ENCODE measurements at places on chromosomes 2 and 18.
A peak's percentile ranks its signal among the peaks of the same experiment; 100 is the strongest.

DNA sequence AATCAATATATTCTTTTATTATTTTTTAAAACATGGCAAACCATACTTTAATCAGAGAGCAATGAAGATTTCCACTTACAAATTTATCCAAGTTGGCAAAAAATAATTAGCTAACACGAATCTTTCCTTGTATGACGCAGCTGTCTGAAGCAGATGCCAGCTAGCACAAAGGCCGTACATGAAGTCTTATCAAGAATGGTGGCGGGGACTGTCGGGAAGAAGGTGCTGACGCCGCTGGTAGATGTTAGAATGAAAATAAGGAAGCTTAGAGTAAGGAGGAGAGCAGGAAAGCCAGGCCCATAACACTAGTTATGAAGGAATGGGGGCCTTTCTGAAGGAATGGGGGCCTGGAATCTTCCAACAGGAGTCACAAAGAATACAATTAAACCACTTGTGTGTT lies 96.7 kb downstream of the ZNF516 start:
- no peak for DNase-seq

- DNase-seq, result peak; percentile 29
These were observed 70.5 kb downstream of the FMNL2 start for GRCh38 chr2:152405206-152406118.

DNA sequence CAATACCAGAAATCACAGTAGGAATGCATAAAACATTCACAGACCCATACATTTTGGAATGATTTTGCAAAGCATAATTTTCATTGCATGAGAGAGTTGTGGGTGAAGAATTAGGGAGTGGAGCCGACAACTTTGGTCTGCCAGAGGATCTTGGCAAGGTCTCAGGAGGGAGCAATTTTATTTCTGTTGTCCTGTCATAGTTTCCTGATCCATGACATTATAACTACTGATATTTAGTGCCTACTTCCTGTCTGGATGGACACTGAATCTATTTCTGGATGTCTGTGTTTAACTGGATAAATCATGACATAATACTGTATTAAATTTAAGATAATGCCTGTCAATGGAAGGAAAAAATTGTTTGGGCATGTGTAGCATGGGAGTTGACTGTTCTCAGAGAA lies 2.4 kb downstream of the ITGA4 start:
- DNase-seq, result no peak

DNA sequence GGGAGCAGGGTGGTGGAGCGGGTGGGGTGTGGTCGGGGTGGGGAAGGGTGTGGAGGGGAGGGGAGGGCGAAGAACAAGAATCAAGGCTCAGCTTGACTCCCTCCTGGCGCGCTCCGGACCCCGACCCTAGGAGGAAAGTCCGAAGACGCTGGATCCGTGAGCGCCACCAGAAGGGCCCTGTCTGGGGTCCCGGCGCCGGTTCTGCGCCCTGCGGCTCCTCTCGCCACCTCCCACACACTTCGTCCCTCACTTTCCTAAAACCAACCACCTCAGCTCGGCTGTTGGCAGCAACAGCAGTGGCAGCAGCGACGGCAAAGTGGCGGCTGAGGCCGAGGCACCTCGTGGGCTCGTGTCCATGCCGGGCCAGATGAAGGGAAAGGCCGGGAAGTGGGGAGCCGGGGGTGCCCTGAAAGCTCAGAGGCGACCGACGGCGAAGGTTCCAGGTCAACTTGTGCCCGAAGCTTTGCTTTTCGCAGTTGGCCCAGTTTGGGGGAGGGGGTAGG lies 2.1 kb downstream of the KLHL14 start:
- peak; percentile 4 for DNase-seq

GRCh38 chr2:595831-596592 lies 81.2 kb downstream of the TMEM18 start:
- no peak for DNase-seq

GRCh38 chr18:11324956-11325882 lies 175.8 kb upstream of the PIEZO2 start:
- DNase-seq, result peak; percentile 65

DNA sequence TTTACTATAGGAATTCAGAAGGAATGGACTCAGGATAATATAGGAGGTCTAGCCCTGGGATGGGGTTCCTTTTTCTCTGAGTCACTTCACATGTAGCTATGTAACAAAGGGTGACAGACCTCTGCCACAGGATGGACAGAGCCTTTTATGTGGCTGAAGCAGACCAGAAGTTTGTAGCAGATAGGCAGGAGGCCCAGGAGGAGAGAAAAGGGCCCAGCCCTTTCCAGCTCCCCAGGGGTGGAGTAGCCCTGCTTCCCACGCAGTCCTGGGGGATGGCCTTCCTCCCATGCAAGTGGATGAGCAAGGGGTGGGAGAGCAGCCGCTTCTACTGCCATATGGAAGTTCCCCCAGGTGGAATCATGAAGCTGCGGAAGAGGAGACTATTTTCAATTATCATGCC lies 40.3 kb downstream of the ARMC9 start:
- DNase-seq, result no peak

- DNase-seq, result no peak
These were observed 193.2 kb downstream of the TPGS2 start for GRCh38 chr18:36635414-36636096.

DNA sequence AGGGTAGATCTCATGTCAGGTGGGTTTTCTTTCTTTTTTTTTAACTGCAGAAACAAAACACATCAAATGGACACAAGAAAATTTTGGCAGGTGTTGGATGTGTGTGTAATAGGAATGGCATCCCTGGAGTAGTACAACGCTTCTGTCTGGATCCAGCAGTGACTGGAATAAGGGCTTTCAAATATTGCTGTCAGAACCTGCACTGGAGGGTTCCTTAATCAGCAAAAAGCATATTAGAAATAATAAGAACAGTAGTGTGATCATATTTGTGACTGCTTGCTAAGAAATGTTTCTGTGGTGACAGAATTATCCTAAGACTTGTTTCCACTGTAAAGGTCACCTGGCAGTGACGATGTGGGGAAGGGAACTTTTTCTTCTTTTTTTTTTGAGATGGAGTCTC lies 30.8 kb downstream of the CREG2 start:
- peak; percentile 79 for DNase-seq

- no peak for DNase-seq
These were observed 4.4 kb upstream of the ASB1 start for GRCh38 chr2:238422285-238422684.

DNA sequence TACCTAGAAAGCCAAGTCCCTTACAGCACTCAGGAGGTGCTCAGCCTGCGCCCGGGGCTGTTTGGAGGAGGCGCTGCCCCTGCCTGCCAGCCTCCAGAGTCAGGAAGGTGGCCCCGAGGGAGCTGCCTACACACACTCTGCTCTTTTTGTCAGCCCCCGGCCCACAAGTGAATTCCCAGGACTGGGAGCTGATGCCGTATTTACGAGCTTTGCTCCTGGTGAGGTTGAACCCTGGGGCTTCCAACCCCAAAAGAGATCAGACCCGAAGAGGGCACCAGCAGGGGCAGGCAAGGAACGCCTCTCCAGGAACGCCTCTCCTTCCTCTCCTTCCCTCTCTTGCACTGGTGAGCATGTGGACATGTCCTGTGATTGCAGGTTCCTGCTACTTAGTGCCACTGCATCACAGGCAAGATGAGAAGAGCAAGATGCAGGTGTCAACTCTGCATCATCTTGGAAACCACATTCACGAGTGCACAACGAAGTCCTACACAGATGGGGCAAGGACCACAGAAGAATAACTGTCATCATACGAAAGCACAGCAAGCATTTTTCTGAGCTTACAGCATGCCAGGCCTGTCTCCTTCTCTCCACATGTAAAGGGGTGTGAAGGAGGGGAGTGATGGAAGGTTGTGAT lies 126.7 kb downstream of the NDUFA10 start:
- DNase-seq, result no peak

DNA sequence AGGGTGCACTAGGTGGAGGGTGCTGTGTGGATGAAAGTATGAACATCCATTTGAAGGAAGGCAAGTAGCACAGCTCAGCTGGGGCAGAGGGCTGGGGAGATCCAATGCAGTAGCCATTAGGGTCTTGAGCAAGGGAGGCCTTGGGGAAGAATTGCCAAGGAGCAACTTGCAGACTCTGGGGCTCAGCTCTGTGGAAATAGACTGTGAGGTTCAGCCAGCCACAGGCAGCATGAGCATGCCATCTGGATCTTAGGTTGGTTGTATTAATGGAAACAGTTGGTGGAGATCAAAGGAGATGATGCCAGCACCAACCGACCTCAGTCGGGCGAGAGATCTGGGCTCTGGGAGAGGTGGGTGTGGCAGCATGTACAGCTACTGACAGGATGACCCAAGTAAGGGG lies 5.6 kb downstream of the ZAP70 start:
- no peak for DNase-seq

- no peak for DNase-seq
These were observed 52.1 kb downstream of the GTF3C3 start for GRCh38 chr2:196747400-196747799.

DNA sequence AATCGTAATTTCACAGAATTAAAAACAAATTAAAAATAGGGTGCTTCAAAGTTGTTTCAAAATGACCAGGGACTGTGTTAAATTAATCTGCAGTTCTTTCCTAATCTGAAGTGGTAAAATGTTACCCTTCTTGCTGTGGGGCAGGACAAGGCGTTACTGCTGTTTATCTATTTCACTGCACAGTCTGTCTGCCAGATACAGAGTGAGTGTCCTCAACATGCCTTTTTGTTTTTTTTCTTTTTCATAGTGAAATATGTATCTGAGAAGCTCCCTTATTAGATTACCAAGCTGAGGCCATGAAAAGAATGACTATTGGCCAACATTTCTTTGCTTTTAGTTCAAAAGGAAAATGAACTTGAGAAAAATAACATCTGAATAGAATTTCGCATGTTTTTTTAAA lies 38.0 kb downstream of the KCTD1 start:
- no peak for DNase-seq

- DNase-seq, result no peak
These were observed 5.7 kb downstream of the OTX1 start for GRCh38 chr2:63056107-63057050.

DNA sequence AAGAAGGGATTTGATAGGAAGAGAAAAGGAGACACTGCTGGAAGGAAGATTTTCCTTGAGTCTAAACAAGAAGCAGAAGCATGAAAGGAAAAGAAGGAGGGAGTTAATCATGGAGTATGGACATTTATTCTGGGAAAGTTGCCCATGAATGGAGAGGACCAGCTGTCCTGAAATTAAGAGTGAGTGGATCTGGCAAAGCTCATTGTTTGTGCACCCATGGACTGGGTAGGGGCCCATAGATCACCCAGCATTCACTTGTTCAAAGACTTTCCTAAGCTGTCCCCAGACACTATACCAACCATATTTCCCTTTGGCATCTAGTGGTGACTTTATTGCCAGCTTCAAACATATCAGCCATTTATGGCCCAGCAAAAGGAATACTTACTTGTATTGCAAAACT lies 422.7 kb downstream of the FBXO15 start:
- no peak for DNase-seq

GRCh38 chr2:210224941-210225672 lies at the start of gene ACADL:
Gene ACADL, minus strand, starts transcription at chr2:210225447. Its CDS starts 184 bp downstream, at chr2:210225263.
- DNase-seq, result peak; percentile 76

- no peak for DNase-seq
These were observed 473.6 kb downstream of the NUP35 start for GRCh38 chr2:183597841-183598240.

GRCh38 chr2:120522151-120522751 lies 176.3 kb downstream of the INHBB start:
- no peak for DNase-seq

DNA sequence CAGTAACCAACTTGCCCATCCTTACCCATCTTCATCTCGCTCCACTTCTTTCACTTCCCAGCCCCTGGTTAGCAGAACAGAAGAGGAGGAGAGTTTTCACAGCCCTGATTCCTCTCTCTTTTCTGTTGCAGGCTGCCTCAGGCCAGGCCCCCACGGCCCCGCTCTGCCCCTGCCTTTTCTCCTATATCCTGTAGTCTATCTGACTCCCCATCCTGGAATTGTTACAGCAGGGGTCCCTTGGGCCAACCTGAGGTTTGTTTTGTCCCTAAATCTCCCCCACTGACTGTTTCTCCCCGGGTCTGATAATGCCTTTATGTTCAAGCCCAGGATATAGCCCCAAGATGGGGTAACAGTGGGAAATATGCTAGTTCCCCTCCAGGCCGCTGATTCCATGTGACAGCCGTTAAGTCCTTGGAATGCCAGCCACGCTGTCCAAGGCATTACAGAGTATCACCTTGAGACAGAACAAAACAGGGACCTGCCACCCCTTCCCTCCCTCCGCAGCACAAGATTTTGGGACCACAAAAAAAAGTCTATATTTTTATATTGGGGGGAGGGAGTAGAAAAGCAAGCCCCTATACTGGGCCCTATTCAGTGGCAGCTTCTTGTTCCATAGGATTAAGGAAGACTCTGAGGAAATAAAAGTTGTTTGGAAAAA lies 1.4 kb downstream of the OST4 start:
- no peak for DNase-seq

- no peak for DNase-seq
These were observed 165.2 kb upstream of the EPC2 start for GRCh38 chr2:148479398-148479797.

- DNase-seq, result no peak
These were observed 24.3 kb upstream of the PSME4 start for GRCh38 chr2:53994818-53995808.

DNA sequence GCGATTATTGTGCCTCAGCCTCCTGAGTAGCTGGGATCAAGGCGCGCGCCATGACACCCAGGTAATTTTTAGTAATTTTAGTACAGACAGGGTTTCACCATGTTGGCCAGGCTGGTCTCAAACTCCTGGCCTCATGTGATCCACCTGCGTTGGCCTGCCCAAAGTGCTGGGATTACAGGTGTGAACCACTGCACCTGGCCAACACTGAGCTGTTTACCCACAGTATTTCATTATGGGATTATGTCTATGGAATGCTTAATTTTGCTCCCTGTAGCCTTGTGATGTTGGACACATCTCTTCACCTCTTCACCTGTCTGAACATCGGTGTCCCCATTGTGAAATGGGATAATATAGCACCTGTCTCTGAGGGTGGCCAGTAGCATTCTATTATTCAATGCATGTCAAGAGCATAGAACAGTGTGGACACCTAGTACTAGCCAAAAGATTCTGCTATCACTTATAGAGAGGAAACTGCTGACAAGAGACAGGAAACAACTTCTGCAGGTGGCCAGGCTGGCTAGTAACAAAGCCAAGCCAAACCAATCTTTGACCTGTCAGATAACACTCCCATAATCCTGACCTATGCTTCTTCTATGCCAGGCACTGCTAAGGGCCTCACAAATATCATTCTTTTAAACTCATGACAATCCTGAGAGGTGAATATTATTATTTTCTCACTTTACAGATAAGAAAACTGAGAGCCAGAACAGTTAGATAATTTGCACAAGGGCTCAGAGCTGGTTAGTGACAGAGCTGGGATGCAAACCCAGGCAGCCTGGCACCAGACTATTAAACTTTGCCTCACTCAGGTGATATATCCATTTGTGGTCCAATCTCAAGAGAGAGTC lies 29.4 kb upstream of the REEP1 start:
- no peak for DNase-seq

- no peak for DNase-seq
These were observed 128.6 kb downstream of the SH3RF3 start for GRCh38 chr2:109257653-109258052.

Data from urothelium cell line (cell line).